ENCODE measurements at places on chromosomes 7 and 10.

- no peak for DNase-seq
These were observed 565.0 kb downstream of the XPNPEP1 start for GRCh38 chr10:109358325-109358724.

DNA sequence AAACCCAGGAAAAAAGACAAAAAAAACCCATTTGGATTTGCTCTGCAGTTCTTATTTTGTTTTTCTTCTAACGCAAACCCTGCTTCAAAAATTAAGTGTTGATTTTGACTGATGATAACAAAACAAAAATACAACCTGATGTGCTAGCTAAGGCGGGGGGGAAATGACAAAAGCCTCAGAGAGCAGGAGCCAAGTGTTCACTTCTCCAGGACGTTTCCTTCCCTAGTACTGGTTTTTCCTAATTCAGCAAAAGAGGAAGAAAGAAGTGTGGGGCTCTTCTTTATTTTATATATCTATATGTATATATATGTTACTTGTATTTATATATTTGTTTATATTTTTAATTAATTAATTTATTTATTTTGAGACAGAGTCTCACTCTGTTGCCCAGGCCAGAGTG lies 28.0 kb downstream of the SNX10 start:
- no peak for DNase-seq

DNA sequence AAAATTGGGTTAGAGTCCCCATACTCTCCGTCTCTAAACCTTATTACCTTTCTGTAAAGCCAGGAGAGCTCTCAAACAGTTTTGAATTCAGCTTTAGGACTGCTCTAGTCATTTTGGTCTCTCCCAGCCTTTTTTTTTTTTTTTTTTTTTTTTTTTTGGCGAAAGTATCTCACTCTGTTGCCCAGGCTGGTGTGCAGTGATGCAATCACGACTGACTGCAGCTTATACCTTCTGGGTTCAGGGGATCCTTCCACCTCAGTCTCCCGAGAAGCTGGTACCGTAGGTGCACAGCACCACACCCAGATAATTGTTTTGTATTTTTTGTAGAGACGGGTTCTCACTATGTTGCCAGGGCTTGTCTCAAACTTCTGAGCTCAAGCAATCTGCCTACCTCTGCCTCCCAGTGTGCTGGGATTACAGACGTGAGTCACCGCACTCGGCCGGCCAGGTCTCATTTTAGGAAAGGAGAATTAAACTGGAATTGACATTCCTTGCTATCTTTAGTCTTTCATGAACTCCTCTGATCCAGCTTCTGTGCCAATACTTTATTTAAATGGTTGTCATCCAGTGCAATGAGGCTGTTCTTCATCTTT lies 31.4 kb upstream of the RSU1 start:
- no peak for DNase-seq

DNA sequence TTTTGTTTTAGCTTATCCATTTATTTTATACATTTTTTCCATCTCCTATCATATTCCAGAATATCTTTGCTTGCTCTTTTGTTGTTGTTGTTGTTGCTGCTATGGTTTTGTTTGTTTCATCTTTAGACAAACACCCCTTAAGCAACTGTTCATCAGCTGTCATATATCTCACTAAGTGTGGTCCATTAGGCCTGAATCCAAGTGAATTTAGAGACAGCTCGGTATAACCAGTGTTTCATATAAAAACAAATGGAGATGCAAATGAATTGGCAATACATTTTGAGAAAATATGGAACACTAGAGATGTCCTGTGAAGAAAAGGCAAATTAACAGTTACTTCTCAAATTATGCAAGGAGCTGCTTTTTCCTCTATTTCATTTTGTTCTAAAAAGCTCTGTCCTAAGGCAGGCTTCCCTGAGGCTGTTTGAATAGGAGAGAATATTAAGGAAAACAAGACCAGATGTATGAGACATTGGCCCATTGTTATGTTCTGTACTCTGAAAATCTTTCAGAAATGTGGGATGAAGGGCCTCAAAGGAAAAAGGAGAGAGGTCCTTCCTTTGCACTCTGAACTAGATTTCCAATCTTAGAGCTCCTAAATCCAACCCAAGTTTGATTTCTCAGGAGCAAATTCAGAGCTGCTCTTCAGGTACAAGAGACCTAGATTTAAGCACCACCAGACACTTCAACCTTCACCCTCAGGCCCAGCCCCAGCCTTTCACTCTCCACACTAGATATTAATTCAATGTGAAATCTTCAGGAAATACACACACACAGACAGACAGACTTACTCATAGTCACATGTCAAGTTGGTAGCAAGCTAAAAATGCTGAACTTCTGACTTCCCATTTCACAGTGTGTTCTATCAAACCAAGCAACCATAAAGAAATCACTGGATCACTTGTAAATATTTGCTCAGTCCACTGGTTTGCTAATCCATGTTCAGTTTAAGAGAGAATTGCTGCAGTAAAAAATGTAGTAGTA lies 5.4 kb downstream of the TFEC start:
- DNase-seq, result no peak

DNA sequence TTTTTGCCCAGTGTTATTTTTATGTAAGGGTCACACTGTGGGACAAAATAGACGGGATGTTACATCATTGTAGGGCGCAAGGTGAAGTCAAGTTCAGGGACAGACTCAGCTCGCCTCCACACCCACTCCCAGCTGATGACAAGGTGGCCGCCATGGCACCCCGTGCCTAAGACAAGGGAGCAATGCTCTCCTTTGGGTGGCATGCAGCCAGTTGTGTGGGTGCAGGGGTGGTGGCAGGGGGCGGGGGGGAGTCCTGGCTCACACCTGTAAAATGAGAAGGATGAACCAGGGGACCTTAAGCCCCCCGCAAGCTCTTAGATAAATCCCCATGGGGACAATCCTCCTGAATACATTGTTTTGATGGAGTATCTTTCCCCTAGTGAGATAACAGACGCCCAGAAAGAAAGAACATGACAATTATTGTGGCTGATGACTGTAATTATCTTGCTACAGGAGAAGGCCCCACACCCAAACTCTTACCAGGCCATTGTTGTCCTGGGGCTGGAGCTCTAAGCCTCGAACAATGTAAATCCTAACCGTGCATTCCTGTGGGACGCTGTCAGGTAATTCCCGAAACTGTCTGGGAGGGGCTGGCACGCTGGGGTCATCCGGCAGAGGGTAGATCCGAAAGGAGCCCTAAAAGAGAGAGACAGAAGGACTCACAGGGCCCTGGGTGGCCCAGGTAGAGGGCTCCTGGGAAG lies 148.7 kb downstream of the MYOF start:
- no peak for DNase-seq

- no peak for DNase-seq
These were observed 235.2 kb downstream of the ATRNL1 start for GRCh38 chr10:115328331-115328730.

GRCh38 chr7:17301471-17302456 lies 3.3 kb downstream of the AHR start:
- DNase-seq, result no peak

Measured in HFF-Myc (cell line).